ENCODE measurements at places on chromosomes 2 and 18.

- DNase-seq = no peak
Measured at GRCh38 chr18:73318739-73319479, 451.1 kb upstream of the NETO1 start.

GRCh38 chr2:177668617-177669016 lies 276.0 kb downstream of the AGPS start:
- no peak for DNase-seq

DNA sequence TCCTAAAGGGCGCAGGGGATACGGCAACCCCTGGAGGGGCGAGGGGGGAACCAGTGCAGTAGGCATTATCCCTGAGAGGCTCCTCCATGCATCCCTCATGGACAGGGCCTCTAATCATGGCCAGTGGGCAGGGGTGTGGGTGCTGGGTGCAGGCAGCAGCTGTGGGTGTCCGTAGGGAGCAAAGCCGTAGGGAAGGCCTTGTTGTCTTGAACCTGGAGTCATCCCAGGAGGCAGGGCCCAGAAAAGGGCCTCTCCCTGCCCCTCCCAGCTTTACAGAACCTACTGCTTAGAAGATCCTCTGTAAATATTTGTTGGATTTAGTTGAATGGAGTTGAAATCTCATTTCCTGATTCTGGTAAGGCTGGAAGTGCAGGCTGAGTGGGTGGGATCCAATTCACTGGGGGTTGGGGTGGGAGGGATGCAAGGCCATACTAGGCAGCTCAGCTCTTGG lies 207.0 kb upstream of the HAAO start:
- DNase-seq = no peak

GRCh38 chr2:79573895-79574674 lies 61.2 kb downstream of the CTNNA2 start:
- DNase-seq = no peak

DNA sequence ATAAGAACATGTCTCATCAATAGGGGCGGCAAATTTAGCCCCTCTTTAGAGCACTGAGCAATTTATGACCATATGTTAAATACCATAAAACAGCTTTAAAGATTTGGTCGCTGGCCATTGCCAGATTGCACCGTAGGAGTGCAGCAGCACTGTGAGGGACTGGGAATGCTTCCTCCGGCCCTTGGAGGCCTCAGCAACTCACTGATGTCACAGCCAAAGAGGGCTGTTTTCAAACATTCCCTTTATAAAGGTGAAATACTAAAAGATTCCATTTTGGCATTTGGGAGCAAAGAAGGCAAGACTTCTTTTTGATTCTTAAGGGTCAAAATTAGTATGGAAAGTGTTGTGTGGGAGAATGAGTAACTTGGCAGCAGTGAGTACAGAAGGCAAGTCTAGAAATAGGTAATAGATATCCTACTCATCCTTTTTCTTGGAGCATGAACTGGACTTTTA lies 63.7 kb downstream of the BABAM2 start:
- no peak for DNase-seq

- DNase-seq = no peak
Measured at GRCh38 chr2:118696786-118697465, 150.5 kb downstream of the EN1 start.

DNA sequence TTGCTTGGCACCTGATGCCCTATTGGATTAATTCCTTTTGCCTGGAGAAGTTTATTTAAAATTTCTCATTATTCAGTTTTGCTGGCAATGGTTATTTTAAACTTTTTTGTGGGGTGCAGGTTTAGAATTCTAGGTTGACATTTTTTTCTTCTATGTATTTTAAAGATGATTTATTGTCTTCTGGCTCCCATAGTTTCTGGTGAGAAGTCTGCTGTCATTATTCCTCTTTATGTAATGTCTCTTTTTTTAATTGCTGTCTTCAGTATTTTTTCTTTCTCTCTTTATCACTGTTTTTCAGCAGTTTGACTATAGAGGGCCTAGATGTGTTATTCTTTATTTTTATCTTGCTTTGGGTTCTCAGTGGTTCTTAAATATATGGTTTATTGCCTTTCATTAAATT lies 182.2 kb upstream of the STON1 start:
- DNase-seq = no peak

- no peak for DNase-seq
Measured at GRCh38 chr2:139773720-139774277, 993.6 kb upstream of the NXPH2 start.

DNA sequence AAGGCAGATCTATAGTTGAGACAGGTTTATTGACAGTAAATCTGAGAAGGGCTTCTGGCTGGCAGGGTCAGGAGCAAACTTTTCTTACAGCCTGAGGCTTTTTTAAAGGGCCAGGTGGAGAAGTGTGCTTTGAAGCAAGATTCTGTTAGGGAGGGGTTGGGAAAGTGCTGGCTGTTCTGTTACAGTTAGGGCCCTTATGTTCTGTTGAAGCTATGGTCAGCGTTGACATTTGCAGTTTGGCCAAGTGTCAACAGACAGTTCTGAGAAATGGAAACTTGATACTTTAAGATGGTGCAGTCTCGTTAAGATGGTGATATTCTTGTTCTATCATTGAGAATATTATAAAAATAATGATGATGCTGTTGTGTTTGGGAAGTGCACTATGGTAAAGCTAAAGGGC lies 154.2 kb downstream of the RDH14 start:
- DNase-seq = no peak

DNA sequence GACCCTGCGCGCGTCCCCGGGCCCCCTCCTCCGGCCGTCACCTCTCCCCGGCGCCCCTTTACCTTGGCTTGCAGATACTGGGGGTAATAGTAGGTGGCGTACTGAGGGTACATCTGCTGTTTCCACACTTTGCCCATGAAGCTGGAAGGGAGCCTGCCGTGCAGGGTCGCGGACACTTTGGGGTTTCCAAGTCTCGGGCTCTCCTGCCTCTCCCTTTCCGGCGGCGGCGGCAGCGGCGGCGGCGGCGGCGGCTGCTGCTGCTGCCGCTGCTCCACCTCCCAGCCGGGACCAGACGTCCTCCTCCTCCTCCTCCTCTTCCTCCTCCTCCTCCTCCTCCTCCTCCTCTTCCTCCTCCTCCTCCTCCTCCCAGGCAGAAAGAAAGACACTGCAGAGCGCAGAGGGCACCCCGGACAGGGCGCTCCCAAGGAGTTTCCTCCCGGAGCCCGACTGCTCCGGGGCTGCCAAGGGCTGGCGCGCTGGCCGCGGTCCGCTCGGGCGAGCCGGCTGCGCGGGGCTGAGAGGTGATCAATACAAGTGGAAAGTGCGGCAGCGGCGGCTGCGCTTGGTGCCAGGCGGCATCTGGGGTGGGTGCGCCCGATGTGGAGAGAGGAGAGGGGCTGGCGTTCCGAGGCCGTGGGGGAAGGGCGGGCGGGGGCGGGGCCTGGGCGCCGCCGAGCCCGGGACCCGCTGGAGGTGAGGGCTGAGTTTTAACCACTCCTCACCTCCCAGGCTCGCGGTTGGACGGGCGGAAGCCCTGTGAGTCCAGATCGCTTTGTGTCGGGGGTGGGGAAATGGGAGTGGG lies at the start of gene RBMS1:
TSS of gene RBMS1 (minus strand) at position 581 of the 802 bp plus-strand sequence. CDS start at position 137, 444 bp downstream.
- DNase-seq = peak; percentile 65

DNA sequence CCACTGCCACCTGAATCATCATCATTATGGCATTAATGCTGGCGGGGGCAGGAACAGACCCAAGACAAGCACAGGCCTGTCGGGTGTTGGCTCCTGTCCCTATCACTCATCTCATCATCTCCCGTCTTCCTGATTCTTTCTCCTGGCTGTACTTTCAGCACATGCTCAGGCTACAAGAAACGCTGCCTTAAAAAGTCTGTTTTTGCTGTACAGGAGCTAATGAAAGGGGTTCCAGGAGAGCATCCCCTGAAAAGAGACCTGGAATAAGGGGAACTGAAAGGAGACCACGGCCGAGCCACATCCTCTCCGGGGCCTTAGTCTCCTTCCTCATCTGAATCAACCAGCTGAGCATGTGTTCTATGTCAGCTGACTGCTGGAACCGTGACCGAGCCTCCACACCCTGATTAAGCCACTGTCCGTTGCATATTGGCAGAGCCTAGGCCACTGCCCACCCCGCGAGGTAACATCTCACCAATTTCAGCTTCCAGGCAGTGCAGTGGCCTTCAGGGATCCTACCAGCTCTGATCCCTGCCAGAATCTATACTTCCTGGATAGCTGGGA lies 62.6 kb downstream of the DNMT3A start:
- no peak for DNase-seq

- DNase-seq = no peak
Measured at GRCh38 chr2:2568411-2568810, 237.3 kb upstream of the MYT1L start.

GRCh38 chr2:158718851-158719250 lies 76.3 kb upstream of the DAPL1 start:
- no peak for DNase-seq

DNA sequence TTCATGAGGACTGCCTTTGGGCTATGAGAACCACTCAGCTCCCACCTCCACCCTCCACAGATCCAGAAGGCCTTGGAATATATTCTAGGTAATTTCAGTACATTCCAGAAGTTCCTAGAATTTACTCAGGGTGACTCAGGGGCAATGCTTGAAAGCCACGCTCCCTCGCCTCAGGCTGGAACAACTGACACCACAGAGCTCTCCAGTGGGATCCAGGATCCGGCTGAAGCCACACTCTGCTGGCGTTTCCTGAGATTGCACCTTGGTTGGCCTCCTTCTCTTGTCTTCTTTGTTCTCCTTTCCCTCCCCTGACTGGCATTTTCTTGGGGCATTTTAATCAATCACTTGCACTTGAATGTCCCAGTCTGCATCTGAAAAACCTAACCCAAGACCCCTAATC lies 92.6 kb upstream of the KCNE4 start:
- no peak for DNase-seq

GRCh38 chr2:238006510-238006909 lies 39.7 kb downstream of the UBE2F start:
- no peak for DNase-seq

DNA sequence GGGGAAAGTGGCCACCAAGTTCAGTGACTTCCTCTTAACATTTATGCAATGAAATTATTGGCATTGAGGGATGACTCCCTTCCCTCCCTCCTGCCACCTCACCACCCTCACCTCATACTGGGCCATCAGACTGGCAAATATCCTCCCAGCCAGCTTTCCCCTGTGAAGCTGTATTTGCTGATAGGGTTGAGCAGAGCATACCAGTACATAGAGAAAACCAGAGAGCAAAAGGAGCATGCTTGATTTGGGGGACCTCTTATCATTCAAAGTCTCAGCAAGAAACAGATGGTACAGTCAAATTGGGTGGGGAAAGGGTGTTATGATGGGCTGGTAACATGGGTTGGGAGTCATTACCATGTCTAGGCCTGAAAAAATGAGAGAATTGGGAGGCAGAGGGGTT lies 19.1 kb upstream of the B3GNT2 start:
- DNase-seq = no peak

DNA sequence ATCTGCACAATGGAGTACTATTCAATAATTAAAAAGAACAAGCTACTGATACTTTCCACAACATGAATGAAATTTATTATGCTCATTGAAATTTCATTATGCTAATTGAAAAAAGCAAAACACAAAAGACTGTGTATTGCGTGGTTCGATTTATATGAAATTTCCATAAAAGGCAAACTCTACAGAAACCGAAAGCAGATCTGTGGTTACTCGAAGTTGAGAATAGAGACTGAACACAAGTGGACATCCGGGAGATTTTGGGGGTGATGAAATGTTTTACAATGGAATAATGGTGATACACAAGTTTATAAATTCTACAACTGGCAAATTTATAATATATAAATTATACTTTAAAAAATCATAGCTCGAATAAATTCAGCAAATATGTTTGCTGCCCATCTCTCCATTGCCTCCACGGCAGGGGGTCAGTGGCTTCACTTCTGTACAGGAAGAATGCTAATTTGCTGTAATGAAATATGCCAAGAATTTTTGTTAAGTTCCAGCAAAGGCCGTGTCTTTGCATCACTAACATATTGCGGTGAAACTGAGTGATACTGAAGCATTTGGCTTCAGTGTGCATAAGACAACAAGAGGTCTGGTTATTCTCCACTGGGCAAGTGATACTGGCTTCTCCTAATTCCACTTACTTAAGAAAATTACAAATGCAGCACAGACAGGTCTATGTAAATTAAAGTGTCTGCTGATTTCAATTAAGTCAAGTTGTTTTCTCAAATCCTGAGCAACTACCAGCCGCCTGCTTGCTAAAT lies 96.7 kb downstream of the TMEM163 start:
- DNase-seq = no peak

DNA sequence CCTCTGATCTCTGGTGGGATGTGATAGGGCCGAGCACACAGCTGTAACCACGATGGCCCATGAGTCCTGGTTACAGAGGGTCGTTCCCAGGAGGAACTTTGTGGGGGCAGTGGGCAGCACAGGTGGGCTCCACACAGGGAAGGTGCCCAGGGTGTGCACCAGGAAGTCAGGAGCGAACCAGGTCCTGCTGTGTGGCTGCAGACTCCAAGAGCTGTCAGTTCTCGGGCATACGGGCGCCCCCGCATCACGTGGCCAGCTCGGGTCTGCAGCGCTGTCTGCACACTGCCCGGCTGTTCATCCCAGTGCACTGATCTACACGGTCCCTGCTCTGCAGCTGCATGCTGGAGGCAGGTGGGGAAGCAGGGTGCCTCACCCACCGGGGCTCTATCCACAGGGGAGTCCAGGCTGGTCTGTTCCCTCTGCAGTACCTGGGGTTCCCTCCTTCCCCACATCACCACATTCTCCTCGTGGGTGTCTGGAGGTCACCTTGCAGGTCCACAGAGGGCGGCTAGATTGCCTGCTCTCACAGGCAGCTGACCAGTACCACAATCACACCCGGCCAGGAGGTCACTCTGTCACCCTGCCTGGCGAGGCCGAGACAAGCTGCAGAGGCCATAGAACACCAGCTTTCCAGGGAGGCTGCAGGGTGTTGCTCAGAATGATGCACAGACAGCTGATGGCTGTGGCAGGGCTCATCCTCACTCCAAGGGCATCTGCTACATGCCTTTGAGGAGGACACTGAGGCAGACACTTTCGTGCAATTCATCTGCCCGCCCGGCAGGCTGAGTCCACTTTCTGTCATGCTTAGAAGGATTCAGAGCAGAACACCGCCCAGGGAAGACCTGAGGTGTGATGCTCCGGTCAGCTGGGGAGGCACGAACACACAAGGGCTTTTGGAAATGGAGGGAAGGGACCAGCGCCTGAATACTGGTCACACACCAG lies 202.7 kb downstream of the EIPR1 start:
- no peak for DNase-seq

- DNase-seq = peak; percentile 31
Measured at GRCh38 chr2:234881413-234882241, 70.2 kb upstream of the SH3BP4 start.

DNA sequence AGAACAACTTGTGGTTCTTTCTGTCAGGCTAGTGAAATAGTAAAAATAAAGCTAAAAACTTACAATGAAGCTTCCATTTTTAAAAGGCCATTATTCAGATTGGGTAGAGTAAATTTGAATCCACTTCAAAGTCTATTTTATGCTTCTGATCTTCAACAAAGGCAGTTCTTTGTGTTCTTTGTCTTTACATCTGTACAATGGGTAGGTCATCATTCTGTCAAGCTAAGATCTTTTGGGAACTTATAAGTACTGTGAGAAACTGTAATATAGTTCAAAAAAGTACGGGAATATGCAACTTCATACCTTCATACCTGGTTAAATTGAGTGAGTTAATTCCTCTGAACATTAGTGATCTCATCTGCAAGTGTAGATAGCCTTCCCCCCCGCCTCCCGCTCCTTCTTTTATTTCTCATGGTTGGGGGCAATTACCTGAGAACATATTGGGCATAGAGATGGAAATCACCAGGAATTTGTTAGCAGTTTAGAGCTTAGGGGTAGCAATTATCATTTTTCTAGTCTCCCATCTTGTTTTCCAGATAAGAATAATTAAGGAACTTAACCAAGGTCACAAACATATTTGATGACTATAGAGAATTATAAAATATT lies 9.7 kb downstream of the CNOT9 start:
- DNase-seq = no peak

GRCh38 chr2:148209603-148210002 lies 188.7 kb downstream of the MBD5 start:
- no peak for DNase-seq
